Activated naive CD8-positive, alpha-beta T cell treated with anti-CD3 and anti-CD28 coated beads, Interleukin-2, amount 50 U/mL, for 16 hours (primary cell): ENCODE measurements at places on chromosomes 13 and 19.

DNA sequence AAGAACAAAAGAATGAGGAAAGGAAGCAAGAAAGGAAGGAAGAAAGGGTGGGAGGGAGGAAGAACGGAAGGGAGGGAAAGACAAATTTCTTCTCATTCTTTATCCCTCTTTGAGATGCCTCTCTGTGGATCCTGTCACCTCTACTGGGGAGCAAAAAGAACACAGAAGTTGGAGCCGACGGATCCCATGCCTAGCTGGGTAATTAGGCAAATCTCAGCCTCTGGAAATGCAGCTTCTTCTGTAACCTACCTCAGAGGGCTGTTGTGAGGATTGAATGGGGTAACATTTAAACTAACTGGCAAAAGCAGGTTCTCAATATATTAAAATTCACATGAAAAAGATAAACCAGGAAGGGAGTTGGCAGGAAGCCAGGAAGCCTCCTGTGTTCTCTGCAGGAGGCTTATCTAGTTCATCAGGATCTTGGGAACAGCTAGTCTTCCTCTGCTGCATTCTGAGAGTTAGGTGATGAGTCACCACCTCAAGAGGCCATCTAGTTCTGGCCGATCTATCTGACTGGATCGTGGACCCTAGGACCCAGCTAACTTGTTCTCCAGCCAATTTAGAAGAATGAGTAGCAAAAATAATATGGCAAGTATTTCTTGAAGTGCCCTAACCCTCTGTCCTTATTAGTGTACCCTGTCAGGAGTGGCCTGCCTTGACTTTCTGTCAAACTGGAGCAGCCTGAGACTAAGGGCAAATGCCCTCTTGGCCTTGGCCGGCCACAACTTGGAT is 15.2 kb upstream of the CPB2 start:
- DNase-seq = no peak

DNA sequence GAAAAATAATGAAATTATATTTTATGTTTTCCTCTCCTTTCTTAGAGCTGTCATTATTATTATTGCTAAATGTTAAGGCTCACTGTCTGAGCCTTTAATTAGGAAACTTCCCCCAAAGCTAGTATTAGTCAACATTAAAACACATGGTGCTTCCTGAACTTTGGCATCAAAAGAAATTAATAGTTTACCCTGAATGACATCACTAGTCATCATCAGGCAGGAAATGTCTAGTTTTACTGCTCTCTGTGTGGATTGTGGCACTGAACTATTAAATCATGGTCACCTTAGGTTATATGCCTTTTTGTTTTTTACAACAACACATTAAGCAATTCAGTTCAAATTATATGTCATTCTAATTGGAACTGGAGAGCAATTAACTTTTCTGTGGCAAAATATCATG is 595.5 kb downstream of the SLITRK1 start:
- DNase-seq = no peak

GRCh38 chr13:91401920-91402319 is 3.5 kb downstream of the GPC5 start:
- DNase-seq = no peak

GRCh38 chr19:45972081-45972946 is 1.4 kb downstream of the NOVA2 start:
- DNase-seq = no peak

GRCh38 chr19:5080030-5080654 is 111.2 kb downstream of the KDM4B start:
- DNase-seq = no peak

- DNase-seq = no peak
Measured at GRCh38 chr19:6417713-6418561, 6.7 kb downstream of the KHSRP start.

- no peak for DNase-seq
Measured at GRCh38 chr19:38055655-38056521, 148.9 kb downstream of the SIPA1L3 start.

DNA sequence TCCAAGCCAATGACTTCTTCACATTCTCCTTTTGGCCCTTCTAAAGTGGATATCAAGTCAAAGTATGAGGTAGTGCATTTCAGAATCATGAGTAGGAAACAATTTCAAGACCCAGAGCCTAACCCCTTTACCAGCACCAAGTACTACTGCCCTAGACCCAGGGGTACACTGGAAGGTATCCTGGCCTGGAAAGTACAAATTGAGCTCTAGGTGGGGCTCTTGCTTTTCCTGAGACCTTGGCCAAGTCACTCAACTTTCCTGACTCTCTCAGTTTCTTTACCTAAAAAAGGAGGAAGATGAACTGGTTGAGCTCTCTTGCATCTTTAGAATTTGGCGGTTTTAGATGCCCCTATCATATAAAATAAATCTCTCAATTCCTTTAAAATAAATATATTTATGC is 204.7 kb downstream of the FGF14 start:
- no peak for DNase-seq

GRCh38 chr19:5697890-5698634 is 8.0 kb downstream of the RPL36 start:
- DNase-seq = no peak

DNA sequence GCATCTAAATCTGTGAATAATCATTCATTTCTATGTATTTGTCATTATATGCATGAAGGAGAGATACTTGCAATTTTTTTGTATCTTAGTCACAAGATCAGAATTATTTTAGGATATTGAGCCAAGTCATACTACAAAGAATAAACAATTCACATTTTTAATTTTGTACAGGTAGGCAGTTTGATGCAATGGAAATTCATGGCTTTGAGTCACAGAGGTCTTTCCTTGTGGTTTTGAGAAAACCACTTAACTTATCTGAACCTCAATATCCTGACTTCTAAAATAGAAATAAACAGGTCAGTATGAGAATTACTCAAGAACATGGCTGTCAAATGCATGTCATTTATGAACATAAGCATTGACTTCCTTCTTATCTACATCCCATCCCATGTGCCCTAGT is 221.4 kb upstream of the SLC10A2 start:
- DNase-seq = no peak

DNA sequence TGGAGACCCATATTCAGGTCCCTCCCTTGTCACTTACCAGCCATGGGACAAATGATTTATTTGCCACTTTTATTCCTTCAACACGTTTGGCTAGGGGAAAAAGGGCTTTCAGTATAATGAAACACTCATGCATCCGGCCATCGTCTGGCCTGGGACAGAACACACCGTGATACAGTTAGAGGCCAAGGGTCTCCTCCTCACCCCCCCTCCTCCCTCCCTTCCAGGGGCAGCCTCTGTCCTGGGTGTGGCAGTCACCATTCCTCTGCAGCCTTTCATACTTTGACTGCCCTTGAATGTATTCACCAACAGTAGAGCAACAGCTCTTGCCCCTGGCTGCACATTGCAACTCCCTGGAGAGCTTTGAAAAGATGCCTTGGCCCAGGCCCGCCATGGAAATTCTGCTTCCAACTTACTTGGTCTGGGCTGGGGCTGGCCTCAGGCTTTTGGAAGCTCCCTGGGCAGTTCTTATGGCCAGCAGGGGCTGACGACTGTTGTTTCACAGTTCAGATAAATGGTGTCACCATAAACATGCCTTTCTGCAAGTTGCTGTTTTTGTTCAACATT is 3.0 kb downstream of the PAK4 start:
- no peak for DNase-seq

GRCh38 chr19:18346091-18346490 is 5.7 kb downstream of the PGPEP1 start:
- no peak for DNase-seq

DNA sequence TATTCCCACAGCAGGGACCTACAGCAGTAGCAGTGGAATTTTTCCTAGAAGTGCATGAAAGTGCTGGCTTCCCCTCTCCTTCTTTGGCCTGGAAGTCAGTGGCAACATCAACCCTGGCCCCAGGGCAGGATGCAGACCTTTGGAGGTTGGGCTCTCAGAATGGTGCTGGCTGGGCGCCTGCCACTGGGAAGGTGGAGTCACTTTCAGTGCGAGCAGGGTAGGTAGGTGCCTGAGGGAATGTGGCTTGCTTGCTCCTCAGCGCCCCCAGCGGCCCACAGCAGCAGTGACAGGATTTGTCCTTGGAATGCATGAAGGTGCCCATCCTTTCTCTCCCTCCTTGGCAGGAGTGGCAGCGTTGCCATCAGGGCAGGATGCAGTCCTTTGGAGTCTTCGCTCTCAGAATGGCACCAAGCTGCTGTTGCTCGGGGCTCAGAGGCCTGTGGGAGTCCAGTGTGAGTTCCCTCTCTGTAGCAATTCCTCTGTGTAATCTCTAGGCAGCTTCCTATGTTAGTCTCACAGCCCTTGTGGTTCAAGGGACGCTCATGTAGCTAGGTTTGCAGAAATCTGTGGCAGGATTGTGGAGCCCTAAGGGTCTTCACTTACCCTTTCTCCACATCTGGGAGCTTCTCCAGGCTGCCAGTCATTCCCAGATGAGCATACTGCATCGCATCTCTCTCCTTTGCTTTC is 354.4 kb upstream of the DACH1 start:
- DNase-seq = no peak

DNA sequence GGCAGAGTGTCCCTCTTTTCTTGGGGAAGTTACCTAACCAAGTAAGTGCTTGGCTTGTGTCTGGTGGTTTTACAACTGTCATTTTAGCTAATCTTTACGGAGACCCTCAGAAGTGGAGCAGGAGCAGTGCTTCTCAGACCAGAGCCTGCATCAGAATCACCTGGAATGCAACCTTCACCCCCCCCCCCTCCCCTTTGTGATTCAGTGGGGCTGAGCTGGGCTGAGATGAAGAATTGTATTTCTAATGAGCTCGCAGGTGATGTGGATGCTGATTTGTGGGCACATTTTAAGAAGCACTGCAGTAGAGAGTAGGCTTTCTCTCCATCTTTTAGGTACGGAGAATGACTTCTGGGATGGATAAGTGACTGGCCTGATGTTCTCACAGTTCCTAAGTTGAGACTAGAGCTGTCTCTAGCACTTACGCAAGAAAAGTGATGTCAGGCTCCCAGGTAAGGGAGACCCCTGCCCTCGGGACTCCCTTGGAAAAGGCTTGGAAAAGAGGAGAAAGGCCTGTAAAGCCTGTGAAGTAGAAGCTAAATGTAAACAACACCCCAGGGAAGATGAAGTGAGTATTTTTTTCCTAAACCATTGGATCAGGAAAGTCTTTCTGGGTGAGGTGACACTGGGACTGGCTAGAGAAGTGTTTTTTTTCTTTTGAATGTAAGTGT is 23.3 kb upstream of the RNF113B start:
- DNase-seq = no peak
